NCI-H1930 (cell line): ENCODE measurements at places on chromosomes 12 and 14.
A peak's percentile ranks its signal among the peaks of the same experiment; 100 is the strongest.

- no peak for DNase-seq
These were observed 70.7 kb upstream of the SSTR1 start for GRCh38 chr14:38137005-38137404.

- DNase-seq: peak; percentile 19
These were observed 556.7 kb upstream of the FBXO33 start for GRCh38 chr14:39988939-39989338.

DNA sequence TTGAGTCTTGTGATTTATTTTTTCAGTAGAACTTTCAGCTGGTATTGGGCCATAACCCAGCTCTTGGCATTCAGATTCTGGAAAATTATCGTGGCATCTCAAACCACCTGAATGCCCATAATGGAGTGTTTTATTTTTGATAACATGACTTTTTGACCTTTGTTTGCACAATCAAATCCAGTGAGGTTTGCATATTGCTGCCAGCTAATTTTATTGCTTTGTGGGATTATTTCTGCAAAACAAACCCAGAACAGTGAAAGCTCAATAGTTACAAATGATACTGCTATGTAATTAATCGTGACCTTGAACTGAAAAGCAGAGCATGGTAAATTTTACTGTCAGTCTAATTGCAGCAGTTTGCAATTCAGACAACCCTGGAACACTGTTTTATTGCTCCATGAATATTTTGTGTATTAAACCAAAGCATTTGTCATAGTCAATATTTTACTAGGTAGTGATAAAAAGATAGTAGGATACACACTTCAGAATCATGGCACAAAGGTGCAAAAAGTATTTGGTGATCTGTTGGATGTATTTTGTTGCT lies 255.2 kb upstream of the NAV3 start:
- no peak for DNase-seq

DNA sequence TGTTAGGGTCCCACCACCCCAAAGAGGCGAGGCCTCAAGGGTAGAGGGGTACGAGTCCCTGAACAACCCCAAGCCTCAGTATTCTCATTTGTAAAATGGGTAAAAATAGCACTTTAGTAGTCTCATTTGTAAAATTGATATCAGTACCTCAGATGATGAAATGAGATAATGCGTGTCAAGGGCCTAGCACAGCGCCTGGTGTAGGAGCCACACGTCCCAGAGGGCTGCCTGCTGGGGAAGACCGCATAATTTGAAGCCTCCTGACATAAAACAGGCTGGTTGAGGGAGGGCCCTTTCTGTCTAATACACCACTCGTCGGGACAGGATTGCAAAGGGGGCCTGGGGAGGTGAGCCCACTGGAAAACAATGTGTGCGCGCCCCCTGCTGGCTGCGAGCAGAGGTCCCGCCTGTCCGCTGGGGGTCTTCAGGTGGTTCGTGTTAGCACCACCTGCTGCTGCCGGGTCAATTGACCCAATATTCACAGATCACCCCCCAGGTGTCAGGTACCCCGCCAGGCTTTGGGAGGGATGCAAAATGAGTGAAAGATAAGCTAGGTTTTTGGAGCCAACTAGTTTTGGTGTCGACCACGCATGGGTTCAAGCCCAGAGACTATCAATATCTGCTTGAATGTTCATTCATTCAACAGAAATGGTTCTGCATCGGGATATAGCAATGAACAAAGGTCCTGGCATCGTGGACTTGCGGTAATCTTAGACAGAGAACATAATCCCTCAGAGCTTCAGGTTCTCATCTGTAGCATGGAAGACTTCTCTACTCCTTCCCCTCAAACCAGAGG lies 24.7 kb upstream of the IRF2BPL start:
- no peak for DNase-seq

DNA sequence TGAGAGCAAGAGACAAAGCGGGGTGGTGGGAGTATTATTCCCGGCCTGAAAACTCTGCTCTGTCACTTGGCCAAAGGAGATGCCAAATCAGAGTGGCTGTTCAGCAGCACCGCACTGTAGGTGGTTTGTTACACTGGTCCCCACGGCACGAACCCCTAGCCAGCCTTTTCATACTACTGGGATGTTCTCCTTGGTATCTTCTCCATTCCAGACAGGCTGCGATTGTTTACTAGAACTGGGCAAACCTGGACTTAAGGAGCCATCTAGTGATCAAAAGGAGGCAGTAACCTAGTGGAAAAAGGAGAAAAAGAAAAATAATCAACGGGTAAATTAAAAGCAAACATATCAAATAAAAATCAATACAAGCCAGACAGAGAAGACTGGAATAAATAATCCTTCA lies 58.9 kb upstream of the TMTC2 start:
- DNase-seq: no peak

DNA sequence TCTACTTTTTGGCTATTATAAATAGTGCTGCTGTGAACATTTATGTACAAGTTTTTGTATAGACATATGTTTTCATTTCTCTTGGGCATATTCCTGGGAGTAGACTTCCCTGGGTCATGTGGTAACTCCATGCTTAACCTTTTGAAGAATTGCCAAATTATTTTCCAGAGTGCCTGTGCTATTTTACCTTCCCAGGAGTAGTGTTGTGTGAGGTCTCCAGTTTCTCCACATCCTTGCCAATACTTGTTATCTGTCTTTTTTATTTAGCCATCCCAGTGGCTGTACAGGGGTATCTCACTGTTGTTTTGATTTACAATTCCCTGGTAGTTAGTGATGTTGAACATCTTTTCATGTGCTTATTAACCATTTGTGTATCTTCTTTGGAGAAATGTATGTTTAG lies 18.9 kb downstream of the UBE3B start:
- no peak for DNase-seq

DNA sequence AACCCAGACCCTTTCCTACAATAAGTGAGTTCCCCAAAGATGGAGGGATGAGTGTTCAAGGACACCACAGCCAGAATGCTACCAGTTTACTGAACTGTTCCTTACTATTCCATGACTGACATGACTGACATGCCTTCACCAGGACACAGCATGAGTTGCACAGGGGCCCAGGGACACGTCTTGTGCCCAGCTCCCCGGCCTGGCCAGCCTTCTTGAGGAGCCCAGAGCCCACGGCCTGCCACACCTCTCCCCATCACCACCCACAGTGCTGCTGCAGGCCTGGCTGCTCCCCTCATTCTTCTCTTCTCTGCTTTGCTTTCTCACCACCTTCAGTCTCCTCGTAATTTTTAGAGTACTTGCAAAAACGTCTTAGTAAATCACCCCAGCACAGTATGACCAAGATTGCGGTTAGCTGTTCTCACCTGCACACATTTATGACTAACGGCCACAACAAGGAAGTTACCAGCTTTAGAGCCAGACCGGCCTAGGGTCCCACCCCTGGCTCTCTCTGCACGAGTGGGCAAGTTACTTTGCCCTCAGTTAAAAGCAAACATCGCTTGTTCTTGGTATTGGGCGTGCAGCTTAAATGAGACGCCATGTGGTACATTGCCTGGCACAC lies 18.5 kb downstream of the PPP2R5E start:
- DNase-seq: no peak

DNA sequence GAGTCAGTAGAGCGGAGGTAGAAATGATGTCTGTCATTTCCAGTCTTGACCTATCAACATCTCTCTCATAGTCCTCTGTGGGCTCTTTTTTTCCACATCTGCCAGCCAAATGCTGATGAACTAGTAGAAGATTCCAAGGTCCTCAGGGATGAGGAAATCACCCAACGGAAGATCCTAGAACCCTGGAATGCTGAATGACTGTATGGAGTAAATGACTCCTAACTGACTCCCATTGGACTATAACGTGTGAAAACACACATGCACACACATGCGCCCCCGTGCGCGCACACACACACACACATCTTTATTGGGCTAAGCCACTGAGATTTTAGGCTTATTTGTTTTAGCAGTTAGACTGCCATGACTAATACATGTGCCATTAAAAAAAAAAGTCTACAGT lies 159.2 kb downstream of the MYRFL start:
- DNase-seq: no peak

GRCh38 chr12:55723516-55724225 lies 3.5 kb downstream of the RDH5 start:
- DNase-seq: no peak

DNA sequence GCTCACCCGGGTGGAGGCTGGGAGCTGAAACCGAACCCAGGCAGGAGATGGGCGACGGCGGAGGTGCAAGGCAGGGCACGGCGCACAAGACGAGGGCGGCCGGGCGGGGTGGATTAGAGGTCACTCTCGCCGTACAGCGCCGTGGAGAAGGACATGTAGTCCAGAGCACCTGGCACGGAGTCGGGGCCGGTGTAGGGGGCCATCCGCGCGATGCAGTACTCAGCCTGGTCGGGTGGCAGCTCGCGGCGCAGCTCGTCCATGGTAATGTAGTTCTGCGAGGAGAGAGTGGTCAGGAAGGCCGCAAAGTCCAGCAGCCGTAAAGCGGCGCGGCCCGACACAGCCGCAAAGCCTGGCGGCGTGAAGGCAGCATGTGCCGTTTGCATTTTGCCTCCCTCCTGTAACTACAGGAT lies 81.9 kb upstream of the ZFP36L1 start:
- DNase-seq: no peak

DNA sequence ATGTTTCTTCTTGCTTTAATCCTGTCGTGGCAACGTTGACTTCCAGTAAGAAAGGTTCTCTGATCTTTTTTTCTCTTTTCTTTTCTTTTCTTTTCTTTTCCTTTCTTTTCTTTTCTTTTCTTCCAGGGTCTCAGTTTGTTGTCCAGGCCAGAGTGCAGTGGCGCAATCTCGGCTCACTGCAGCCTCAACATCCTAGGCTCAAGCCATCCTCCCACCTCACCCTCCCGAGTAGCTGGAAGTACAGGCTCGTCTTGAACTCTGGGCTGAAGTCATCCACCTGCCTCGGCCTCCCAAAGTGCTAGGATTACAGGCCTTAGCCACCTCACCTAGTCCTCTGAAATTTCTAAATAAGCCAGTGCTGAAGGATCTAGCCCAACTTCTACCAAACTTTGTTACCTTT lies 1.3 kb upstream of the MAP3K9 start:
- no peak for DNase-seq

DNA sequence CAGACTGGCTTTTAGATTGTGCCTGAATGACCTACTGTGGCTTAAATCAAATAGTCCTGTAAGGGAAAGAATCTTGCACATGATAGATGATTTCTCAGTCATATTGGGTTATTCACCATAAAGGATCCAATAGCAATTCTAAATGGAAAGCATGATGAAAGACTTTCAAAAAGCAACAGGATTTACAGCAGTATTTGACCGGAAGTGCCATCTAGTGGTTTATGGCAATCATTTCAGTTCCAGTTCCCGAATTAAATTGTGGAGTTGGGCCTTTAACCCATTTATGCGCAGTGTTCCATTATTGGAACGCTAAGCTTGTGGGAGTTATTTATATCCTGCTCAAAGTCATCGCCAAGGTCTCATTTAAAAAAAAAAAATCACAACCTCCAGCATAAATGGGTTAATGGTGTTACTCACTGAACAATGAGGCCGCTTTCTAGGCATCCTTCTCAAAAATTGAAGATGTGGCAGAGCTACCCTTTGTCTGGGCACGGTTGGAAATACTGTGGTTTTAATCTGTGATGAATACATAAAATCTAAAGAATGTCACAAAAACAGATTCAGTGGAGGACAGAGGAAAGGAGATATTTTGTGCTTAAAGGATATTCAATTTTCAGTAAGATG lies 60.8 kb upstream of the REP15 start:
- peak; percentile 7 for DNase-seq

DNA sequence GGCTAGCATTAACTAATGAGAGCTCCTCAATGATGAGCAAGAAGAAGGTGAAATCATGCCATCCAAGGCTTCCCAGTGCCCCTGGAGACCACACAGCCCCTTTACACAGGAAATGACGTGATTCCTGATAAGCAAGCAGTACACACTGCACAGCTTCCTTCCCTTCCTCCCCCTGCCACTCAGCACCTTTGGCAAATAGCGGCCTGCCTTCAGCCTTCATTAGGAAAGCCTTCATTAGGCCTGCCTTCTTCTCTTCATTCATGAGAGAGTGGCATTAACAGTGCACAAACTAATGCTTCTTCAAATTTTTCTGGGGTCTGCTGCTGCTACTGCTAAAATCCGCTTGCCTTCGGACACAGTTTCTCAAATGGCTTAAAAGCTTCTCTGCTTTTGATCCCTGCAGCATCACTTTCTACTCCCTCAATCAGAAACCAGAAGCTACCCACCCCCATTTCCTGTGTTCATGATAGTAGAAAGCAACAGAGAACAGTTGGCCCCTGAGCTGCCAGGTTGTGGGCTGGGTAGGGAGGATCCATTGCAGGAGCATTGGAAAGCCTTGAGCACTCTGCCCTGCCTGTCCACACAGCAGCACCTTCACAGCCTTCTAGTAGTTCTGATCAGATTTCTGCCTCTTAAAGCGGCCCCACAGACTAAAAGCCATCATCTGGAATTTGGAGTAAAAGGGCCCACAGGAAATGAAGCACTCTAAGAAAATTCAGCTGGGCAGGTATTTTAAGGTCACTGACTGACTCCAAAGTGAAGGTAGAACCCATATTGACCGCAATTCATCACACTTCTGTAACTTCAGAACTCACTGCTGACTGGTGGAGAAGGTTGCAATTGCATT lies 103.8 kb upstream of the ETV6 start:
- no peak for DNase-seq

DNA sequence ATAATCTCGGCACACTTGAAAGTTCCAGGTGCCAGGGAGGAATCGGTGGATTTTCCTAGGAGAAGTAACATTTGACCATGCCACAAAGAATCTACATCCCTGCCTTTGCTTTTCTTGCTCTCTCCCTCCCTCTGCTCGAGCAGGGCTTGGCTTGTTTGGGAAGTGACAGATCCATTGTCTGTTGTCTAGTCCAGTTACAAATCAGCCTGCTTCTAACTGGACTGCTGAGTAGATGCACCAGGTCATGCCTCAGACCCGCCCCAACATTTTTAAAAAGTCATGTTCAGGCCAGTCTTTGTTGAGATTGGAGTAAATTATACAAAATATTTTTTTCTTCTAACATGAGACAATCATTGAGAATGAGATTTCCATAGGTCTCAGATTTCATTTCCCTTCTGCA lies 153.4 kb downstream of the GCH1 start:
- no peak for DNase-seq

DNA sequence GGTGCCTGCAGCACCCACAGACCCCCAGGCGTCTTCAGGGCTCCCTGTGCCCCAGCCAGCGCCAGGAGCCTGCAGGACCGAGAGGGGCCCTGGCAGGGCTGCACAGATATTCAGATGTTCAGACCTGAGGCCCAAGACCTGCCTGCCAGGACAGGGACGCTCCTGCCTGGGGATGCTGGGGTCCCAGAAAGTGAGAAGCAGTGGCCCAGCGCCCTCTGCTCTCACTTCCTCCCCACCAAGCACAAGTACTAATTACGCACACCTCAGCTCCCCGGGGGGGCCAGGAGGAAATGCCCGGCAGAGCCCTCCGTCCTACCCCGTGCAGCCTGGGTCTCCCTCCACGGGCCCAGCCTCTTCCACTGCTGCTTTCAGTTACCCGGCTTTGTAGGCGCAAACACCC lies 28.8 kb upstream of the INF2 start:
- no peak for DNase-seq

GRCh38 chr12:88243982-88244381 lies 101.9 kb downstream of the TMTC3 start:
- DNase-seq: no peak
